Endodermal cell (in vitro differentiated cells): ENCODE measurements at places on chromosomes 11 and 22. TPM values are rescaled to one million over a fixed set of nuclear protein-coding genes. Genes with fewer than 3 reads are reported as not detected.

GRCh38 chr11:74069146-74070046 lies 60.5 kb upstream of the UCP3 start:
- H3K27me3 ChIP-seq, result no peaks in the 10 kb centered on the region
- no peaks in the 10 kb centered on the region for H3K4me1 ChIP-seq
- H3K4me3 ChIP-seq, result no peak overlapping the region
- DNase-seq, result no peak
- H3K36me3 ChIP-seq, result peaks cover 18% of the 10 kb centered on the region

- no peak for DNase-seq
- no peak overlapping the region for H3K4me3 ChIP-seq
- H3K27me3 ChIP-seq, result peaks cover 89% of the 10 kb centered on the region
- H3K27ac ChIP-seq, result no peak overlapping the region
- H3K4me1 ChIP-seq, result no peaks in the 10 kb centered on the region
- no peaks in the 10 kb centered on the region for H3K36me3 ChIP-seq
Measured at GRCh38 chr11:43871051-43871450, 9.6 kb upstream of the ALKBH3 start.

- no peak overlapping the region for H3K4me3 ChIP-seq
- H3K27ac ChIP-seq, result no peak overlapping the region
- no peak for DNase-seq
- no peaks in the 10 kb centered on the region for H3K4me1 ChIP-seq
Measured at GRCh38 chr11:11814614-11815452, 26.9 kb upstream of the USP47 start.

GRCh38 chr11:117423046-117423575 lies 95.5 kb downstream of the CEP164 start:
- no peaks in the 10 kb centered on the region for H3K36me3 ChIP-seq
- no peak overlapping the region for H3K4me3 ChIP-seq
- no peaks in the 10 kb centered on the region for H3K4me1 ChIP-seq
- no peak overlapping the region for H3K27ac ChIP-seq

GRCh38 chr11:45543081-45543480 lies 122.3 kb downstream of the CHST1 start:
- H3K36me3 ChIP-seq, result no peaks in the 10 kb centered on the region
- no peak overlapping the region for H3K4me3 ChIP-seq
- no peak overlapping the region for H3K27ac ChIP-seq
- H3K4me1 ChIP-seq, result no peaks in the 10 kb centered on the region

GRCh38 chr11:29353833-29354232 lies 663.0 kb downstream of the KCNA4 start:
- no peaks in the 10 kb centered on the region for H3K4me1 ChIP-seq
- no peak for DNase-seq
- H3K36me3 ChIP-seq, result no peaks in the 10 kb centered on the region
- no peak overlapping the region for H3K4me3 ChIP-seq

GRCh38 chr11:12220305-12220704 lies 109.9 kb downstream of the MICAL2 start:
- H3K4me1 ChIP-seq, result peaks cover 6% of the 10 kb centered on the region
- H3K4me3 ChIP-seq, result no peak overlapping the region
- no peaks in the 10 kb centered on the region for H3K27me3 ChIP-seq
- no peaks in the 10 kb centered on the region for H3K36me3 ChIP-seq
- H3K27ac ChIP-seq, result no peak overlapping the region

- H3K36me3 ChIP-seq, result peaks cover 34% of the 10 kb centered on the region
- H3K4me3 ChIP-seq, result peak overlapping the region; percentile 63
- peaks cover 18% of the 10 kb centered on the region for H3K4me1 ChIP-seq
- H3K27ac ChIP-seq, result no peak overlapping the region
- DNase-seq, result peak; percentile 83
Measured at GRCh38 chr11:31805037-31805628, 6.0 kb downstream of the PAX6 start.

GRCh38 chr11:32029721-32030120 lies 61.2 kb upstream of the RCN1 start:
- H3K4me3 ChIP-seq, result no peak overlapping the region
- no peak for DNase-seq
- H3K27me3 ChIP-seq, result peaks cover 4% of the 10 kb centered on the region

DNA sequence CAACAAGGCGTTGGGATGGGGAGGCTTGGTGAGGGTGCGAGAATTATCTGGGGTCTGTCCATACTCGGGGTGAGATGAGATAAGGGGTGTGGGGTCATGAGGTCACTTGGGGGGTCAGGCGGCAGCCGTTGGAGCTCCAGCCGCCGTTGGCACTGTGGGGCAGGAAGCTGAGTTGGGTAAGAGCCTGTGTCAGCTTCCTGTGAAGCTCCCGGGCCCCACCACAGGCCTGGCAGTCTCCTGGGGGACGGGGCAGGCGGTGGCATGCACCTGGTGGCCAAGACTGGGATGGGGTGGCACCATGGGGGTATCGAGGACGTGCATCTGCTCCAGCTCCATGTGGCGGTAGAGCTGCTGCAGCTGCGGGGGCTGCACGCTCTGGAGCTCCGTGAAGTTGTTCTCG lies 7.1 kb upstream of the MYBPC3 start:
- H3K36me3 ChIP-seq, result no peaks in the 10 kb centered on the region
- H3K27ac ChIP-seq, result no peak overlapping the region
- no peaks in the 10 kb centered on the region for H3K4me1 ChIP-seq
- H3K4me3 ChIP-seq, result no peak overlapping the region

DNA sequence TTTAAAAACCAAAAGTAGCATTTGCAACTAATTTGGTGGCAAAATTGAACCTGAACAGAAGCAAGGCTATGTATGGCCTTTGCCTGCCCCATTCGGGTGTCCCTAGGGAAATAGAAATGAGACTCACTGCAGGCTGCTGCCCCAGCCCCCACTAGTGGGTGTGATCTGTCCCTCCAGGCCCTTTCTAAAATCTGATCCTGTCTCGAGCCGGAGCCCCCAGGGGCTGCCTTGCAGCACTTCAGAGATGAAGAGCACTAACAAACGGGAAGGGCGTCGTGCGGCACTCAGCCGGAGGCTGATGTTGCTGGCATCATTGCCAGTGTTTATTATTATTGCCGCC lies 43.2 kb downstream of the CD82 start:
- no peak overlapping the region for H3K27ac ChIP-seq
- H3K36me3 ChIP-seq, result no peaks in the 10 kb centered on the region
- H3K27me3 ChIP-seq, result no peaks in the 10 kb centered on the region
- H3K4me3 ChIP-seq, result no peak overlapping the region
- H3K4me1 ChIP-seq, result no peaks in the 10 kb centered on the region

GRCh38 chr11:114326151-114326550 lies 30.0 kb downstream of the NNMT start:
- H3K27ac ChIP-seq, result no peak overlapping the region
- no peak overlapping the region for H3K4me3 ChIP-seq
- no peaks in the 10 kb centered on the region for H3K4me1 ChIP-seq
- H3K27me3 ChIP-seq, result no peaks in the 10 kb centered on the region
- DNase-seq, result no peak
- H3K36me3 ChIP-seq, result no peaks in the 10 kb centered on the region

- no peak for DNase-seq
- H3K27me3 ChIP-seq, result no peaks in the 10 kb centered on the region
- no peaks in the 10 kb centered on the region for H3K4me1 ChIP-seq
- no peak overlapping the region for H3K27ac ChIP-seq
Measured at GRCh38 chr11:94201004-94201465, 72.4 kb downstream of the PANX1 start.

DNA sequence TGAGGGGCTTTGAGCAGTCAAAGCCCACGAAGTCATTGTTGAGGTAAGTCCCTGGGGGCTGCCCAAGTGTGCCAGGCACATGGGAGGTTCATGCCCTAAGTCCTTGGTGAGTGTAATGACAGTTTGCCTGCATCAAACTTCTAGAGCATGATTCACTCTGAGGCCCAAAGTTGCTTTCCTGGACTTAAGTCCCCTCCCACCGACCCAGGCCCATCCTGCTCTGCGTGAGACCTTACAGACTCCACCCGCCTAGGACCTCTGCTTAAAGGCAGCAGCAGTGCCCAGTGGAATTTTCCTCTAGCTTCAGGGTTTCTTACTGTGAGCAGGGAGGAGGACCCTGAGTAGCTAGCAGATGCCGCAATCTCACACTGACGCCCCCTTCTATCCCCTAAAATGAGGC lies 5.7 kb upstream of the PVALB start:
- no peak overlapping the region for H3K4me3 ChIP-seq
- peaks cover 28% of the 10 kb centered on the region for H3K27me3 ChIP-seq
- DNase-seq, result peak; percentile 86
- no peaks in the 10 kb centered on the region for H3K36me3 ChIP-seq

DNA sequence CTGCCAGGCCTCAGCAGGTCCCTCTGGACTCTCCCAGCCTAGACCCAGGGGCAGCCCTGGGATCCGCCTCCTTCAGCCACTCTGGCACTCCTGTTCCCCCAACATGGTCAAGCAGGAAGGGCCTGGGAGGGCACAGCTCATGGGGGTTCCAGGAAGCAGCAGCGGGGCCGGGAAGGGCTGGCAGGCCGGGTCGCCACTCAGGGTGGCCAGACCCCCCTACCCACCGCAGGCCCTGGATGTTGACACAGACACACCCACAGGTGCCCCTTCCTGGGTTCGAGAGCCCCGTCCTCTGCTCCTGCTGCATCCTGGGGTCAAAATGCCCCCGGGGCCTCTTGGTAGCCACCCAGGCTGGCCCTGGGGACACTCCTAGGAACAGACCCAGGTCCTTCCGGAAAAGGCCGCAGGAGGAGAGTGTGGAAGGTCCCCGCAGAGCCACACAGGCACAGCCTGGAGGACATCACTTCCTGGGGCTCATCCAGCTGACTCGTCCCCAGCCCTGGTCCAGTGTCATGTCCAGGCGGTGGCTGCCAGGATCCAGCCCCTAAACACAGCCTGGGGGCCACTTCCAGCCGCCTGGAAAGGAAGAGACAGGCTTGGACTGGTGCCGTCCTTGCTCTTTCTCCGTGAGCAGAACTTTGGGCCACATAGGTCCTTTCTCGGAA lies 6.8 kb upstream of the PIM3 start:
- no peak overlapping the region for H3K27ac ChIP-seq
- DNase-seq, result no peak
- H3K36me3 ChIP-seq, result no peaks in the 10 kb centered on the region
- H3K4me3 ChIP-seq, result no peak overlapping the region
- peaks cover 6% of the 10 kb centered on the region for H3K4me1 ChIP-seq
- H3K27me3 ChIP-seq, result no peaks in the 10 kb centered on the region

DNA sequence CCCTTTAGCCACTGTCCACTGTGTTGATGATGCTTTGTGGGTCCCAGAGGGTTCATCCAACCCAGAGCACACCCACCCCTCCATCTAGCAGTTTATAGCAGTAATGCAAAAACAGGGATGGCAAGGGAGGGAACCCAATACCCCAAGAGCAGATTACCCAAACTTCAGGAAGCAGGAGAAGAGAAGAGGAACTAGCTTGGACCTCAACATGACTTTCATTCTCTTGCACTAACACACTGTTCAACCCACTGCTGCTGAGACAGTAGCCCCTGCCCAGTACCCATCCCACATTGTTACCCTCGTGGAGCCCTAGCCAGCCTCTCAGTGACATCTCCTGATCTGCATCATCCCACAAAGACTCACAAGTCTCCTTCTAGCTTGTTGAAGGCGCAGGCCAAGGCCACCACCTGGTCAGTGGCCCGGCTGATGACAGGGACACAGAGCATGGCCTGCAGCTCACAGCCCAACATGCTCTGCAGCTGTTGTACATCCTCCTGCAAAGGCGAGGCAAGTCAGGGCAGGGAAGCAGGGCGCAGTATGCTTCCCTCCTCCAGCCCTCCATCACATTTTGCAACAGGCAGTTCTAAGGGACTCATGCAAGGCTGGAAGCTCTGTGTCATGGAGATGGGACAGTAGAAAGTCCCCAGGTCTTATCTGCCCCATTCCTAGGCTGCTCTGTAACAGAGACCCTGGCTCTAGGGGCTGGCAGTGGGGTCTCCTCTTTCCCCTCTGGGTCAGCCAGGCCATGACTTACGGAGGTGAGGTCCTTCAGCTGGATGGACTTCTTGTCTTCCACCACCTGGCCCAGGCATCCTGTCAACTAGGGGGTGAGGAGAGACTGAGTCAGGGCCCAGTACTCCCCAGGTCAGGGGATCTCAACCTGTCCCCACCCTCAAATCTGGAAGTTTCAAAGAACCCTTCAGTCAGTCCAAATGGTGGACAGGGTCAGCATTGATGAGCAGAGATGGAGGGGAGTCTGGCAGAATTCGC lies 85.5 kb downstream of the PDE2A start:
- H3K4me1 ChIP-seq, result no peaks in the 10 kb centered on the region
- H3K27ac ChIP-seq, result no peak overlapping the region
- no peak overlapping the region for H3K4me3 ChIP-seq
- H3K27me3 ChIP-seq, result peaks cover 98% of the 10 kb centered on the region
- DNase-seq, result no peak

GRCh38 chr11:40252236-40252635 lies 1207.2 kb downstream of the LRRC4C start:
- no peaks in the 10 kb centered on the region for H3K4me1 ChIP-seq
- no peak overlapping the region for H3K27ac ChIP-seq
- H3K4me3 ChIP-seq, result no peak overlapping the region
- H3K27me3 ChIP-seq, result no peaks in the 10 kb centered on the region
- no peak for DNase-seq
- H3K36me3 ChIP-seq, result no peaks in the 10 kb centered on the region

DNA sequence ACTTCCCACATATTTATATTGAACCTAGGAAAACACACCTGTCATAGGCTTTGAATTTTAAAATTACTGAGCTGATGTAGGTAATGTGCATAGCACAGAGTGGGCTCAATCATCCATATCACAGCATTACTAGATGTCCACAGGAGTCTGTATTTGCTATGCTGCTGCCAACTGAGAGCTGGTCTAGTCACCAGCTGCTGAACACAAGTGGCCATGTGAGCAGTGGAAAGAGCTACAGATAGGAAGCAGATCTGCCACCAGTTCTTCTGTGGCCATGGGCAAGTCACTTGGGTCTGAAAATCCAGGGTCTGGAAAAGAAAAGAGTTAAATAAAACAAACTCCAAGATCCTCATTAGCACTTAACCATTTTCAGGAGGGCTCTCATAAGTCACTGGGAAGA lies 91.8 kb downstream of the APIP start:
- no peaks in the 10 kb centered on the region for H3K27me3 ChIP-seq
- no peaks in the 10 kb centered on the region for H3K36me3 ChIP-seq
- peaks cover 35% of the 10 kb centered on the region for H3K4me1 ChIP-seq
- no peak overlapping the region for H3K27ac ChIP-seq
- no peak for DNase-seq

Gene NFAM1
- 1.1 to 1.5 TPM (median 1.2 TPM) in 3 replicates for total RNA-seq

Gene TMPRSS6
- 0.21 to 0.31 TPM (median 0.21 TPM) in 3 replicates for total RNA-seq

Gene NAALAD2
- total RNA-seq, result 3.3 and 4.0 TPM in 2 replicates

Gene GP1BB
- 0.48 and 1.4 TPM in 2 replicates for total RNA-seq

Gene CALCA
- total RNA-seq, result not detected in 3 replicates

Gene HOATZ
- total RNA-seq, result 0.72 TPM in 1 of 2 replicates, not detected in the other

Gene DGAT2
- 4.9 and 6.0 TPM in 2 replicates for total RNA-seq

Gene KRTAP5-2
- not detected in 3 replicates for total RNA-seq

Gene CDC42EP1
- 41.1 and 45.0 TPM in 2 replicates for total RNA-seq
